ENCODE measurements at places on chromosomes 5 and 9.
A peak's percentile ranks its signal among the peaks of the same experiment; 100 is the strongest.

GRCh38 chr5:146051678-146052077 lies 53.7 kb downstream of the PLAC8L1 start:
- DNase-seq: no peak

DNA sequence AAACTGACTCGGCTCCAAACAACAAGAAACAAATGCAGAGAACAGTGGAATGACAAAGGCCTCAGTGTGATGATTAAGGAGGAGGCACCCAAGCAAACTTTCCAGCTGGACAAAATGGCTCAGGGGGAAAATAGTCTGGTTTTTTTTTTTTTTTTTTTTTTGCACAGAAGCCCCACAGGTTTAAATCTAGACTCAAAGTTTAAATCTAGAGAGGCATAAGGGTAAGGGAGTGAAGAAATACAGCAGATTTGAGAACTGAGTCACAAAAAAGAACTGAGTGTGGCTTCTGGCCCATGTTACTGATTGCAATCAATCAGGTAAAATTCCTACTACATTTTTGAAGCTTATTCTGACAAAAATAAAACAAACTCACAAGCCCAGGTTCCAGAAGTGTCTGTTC lies 12.3 kb downstream of the BOD1 start:
- no peak for DNase-seq

DNA sequence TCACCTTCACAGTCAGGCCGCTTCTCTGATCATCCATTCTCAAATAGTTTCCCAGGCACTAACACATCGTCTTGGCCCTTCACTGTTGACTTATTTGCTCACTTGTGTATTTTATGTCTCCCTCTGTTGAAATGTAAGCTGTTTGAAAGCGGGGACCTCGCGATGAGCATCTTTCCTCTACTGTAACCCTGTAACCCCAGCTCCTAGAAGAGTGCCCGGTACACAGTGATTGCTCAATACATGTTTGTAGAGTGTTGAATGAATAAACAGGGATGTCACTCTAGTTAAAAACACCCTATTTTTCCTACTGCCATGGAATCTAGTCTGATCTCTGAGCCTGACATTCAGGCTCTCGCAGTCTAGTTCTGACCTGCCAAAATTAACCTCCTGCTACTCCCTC lies 150.8 kb downstream of the TTLL11 start:
- DNase-seq: no peak

DNA sequence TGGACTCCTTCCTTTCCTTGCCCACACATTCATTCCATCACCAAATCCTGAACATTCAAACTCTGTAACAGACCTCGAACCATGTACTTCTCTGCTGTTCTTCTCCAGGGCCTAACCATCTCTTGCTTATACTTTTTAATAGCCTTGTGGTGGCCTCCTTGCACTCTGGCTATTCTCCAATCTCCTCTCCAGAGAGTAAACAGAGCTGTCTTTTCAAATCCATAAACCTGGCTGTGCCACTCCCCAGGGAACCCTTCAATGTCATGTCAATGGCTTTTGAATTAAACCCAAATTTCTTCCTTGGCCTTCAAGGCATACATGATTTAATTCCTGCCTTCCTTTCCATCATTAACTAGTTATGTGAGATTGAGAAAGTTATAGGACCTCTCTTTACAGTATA lies 277.6 kb upstream of the EFNA5 start:
- DNase-seq: no peak

- DNase-seq: no peak
Observed at GRCh38 chr9:91298311-91298710, 63.4 kb downstream of the AUH start.

- peak; percentile 79 for DNase-seq
Observed at GRCh38 chr5:86617756-86618576, at the start of gene COX7C. TSS of gene COX7C (plus strand) at chr5:86617941. CDS start at chr5:86618056, 115 bp downstream.

GRCh38 chr5:154626876-154627557 lies 128.2 kb upstream of the LARP1 start:
- DNase-seq: no peak

- DNase-seq: no peak
Observed at GRCh38 chr5:164058621-164059020, 553.2 kb downstream of the MAT2B start.

- no peak for DNase-seq
Observed at GRCh38 chr9:127860260-127860659, 5.8 kb upstream of the ENG start.

GRCh38 chr9:119302988-119303698 lies 66.1 kb downstream of the BRINP1 start:
- no peak for DNase-seq

- DNase-seq: no peak
Observed at GRCh38 chr5:143759396-143760130, 52.4 kb upstream of the HMHB1 start.

GRCh38 chr5:10684303-10685086 lies 76.5 kb downstream of the DAP start:
- DNase-seq: no peak

DNA sequence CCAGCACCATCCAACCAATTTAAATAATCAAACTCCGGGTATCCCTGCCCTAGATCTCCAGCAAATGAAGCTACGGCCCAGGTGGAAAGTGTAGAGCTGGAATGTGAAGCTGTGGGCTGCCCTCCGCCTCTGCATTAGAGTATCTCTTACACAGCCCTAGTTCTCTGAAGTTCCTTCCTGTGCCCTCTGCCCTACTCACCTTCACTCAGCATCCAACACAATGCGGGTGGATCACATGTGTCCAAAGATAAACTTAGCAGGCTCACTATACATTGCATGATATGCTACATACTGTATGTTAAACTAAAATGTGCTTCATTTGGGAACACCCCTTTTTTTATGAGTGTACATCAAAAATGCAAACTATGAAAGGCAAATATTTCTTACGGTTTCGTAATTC lies 70.0 kb upstream of the RAD23B start:
- DNase-seq: no peak

DNA sequence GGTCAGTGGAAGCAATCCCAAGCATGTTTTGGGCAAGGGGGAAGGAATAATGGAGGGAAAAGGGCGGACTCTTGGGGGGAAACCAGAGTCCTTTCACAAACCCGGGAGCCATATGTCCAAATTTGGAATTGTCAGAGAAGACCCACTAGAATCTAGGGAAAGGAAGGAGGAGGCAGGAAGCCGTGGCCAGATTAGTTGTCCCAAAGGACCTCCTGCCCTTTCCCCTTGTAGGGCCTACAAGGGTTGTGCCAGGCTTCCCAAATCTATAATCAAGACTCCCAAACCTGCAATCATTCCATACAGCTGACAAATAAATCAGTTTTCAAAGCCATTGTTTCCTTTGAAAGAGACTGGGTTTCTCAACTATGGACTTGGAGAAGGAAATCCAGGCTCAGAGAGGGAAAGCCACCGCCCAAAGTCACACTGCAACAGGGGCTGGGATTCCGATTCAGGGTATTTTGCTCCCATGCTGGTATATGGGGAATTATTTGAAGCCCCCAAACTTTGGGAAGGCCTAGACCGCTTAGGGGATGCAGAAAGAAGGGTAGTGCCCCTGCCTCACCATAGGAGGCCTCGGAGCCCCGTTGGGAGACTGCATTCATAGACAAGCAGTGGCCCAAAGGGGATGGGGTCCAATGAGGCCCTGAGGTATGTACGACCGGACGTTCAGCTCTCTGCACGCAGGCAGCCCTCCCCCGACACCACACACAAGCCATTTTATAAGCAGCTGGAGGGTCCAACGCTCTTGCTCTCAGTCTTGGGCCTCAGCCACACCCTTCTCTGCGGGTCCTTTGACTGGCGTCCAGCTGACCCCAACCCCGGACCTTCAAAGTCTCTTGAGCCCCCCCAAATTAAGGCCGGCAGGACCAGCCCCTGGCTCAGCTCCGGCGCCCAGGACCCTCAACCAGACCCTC lies 815 bp downstream of the ANXA6 start:
- DNase-seq: no peak

DNA sequence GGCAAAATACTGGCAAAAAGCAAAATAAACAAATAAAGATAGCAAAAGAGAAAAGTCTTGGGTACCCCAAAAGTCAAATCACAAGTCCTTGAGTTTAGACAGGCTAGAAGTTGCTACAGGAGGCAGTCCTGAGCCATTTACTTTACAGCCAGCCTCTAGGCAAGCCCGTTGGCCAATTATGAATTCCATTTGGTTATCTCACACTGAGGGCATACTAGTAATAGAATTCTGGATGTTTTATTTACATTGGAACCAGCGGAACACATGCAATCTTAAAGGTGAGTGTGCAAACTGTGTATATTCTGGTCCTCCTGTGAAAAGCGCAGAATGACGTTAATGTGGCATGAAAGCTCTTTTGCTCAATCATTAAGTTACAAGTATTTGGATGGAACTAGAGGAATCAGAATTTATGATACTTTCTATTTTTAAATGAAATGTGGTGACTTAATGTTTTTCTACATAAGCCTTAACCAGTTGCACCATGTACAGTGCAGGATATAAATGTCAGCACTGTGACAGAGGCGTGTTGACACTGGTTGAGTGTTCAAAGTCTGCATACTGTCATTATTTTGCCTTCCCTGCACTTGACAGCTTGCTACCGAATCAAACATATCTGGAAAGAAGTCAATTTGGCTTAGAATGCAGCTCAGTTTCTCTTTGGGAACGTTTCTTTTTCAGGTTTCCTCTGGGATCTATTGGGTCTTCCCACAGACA lies 7.9 kb downstream of the GDNF start:
- no peak for DNase-seq

DNA sequence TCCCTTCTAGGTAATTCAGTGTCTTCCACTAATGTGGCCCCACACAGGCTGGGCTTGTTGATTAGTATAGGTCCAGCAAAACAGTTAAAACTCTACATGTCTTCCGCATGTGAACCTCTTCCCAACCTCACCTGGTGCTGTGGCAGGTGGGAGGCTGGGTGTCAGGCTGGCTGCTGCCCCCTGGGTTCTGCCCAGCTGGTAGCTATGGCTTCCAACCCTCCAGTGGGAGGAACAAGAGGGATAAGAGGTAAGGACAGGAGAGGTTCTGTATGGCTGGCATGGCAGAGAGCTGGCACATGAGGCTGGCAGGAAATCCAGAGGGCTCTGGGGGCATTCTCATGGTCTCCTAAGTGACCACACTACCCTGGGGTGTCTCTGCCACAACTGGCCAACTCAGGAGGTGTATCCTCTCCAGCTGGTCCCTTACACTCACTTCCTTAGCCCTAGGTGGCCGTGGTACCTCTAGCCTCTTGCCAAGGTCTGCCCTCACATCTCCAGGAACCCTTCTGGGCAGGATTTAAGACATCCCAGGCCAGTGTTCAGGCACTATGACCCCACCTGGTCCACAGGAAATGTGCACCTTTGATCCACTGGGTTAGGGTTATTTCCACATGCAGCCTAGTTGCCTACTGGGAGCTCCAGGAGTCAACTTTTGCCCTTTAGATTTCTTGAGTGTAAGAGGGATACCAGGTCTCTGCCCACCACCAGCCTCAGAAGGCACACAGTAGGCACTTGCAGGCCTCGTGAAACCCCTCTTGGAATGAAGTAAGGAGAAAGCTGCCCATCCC lies 41.7 kb downstream of the AHRR start:
- DNase-seq: no peak

- DNase-seq: no peak
Observed at GRCh38 chr5:178564397-178564796, 25.8 kb downstream of the COL23A1 start.

DNA sequence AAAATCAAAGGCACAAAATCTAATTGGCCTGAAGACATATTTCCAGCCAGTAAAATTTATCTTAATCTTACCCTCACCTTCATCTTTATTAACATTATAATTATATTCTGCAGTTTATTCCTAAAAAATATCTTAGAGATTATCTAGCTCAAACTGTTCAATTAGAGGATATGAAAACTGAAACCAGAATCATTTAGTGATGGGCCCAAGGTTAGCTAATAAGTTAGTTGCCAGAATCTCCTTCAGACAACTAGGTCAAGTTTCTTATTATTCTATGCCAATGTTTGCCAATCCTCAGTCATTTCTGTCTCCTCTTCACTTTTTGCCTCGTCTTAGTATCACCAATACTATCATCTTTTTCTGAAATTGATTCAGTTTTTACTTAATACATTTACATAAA lies 56.0 kb upstream of the RASA1 start:
- no peak for DNase-seq

- DNase-seq: no peak
Observed at GRCh38 chr5:1471997-1472963, 27.0 kb upstream of the SLC6A3 start.

- DNase-seq: no peak
Observed at GRCh38 chr5:124481419-124481818, 265.0 kb downstream of the ZNF608 start.

- DNase-seq: no peak
Observed at GRCh38 chr9:93059011-93059714, 662 bp downstream of the SUSD3 start.

DNA sequence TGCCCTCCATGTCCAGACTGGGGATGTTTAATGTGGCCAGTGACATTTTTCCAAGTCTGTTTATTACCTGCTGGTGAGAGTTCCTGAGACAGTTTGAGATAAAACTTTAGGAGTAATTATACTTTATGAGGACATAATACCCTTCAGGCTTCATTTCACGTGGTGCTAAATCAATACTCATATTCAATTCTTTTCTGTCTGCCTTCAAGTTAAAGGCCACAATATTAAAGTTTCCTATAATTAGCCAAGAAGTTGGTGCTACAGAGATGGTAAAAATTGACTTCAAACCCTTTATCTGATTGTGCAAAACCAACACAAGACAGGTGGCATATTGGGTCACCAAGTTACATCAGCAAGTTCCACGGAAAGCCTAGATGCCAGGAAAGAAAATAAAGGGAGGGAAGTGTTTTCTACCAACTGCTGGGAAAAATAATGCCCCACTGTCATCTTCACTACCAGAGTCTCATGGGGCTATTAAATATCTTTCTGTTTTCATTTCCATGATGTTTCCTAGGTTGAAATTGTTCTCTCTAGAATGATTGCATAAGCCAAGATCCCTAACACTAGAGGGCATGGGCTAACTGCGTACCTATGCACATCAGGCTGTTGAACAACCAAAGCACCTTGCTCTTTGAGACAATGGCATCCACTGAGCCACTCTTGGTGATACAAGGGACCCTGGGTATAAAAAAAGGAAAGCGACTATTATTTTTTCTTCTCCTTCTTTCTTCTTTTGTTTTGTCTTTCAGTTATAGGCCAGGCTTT lies 68.7 kb downstream of the INSYN2B start:
- DNase-seq: no peak

DNA sequence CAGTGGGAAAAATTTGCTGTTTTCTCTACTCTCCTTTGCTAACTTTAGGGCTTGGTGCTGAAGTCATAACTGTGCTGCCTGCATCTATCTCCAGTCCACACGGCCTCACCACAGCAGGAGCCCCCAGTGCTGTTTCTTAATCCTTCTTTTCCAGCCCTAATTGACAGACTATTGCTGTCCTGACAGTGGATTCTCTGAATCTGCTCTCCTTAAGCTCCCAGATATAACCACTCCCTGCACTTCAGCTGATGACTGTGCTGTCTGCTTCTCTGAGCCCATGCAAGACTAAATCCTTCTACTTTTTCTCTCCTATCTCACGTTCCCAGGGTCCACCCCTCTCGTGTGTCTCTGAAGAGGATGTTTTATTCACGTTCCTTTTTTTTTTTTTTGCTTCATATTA lies 19.7 kb upstream of the GRIA1 start:
- DNase-seq: no peak

GRCh38 chr5:5348135-5348534 lies 74.3 kb upstream of the ICE1 start:
- DNase-seq: no peak

GRCh38 chr9:78040726-78041125 lies 9.1 kb upstream of the GNAQ start:
- DNase-seq: no peak

- no peak for DNase-seq
Observed at GRCh38 chr9:124684169-124684568, 86.9 kb downstream of the NR6A1 start.

- no peak for DNase-seq
Observed at GRCh38 chr5:173733021-173733420, 116.6 kb upstream of the BOD1 start.

All from GM18507 (cell line).